ENCODE measurements at places on chromosomes 3 and 15.
A peak's percentile ranks its signal among the peaks of the same experiment; 100 is the strongest.

DNA sequence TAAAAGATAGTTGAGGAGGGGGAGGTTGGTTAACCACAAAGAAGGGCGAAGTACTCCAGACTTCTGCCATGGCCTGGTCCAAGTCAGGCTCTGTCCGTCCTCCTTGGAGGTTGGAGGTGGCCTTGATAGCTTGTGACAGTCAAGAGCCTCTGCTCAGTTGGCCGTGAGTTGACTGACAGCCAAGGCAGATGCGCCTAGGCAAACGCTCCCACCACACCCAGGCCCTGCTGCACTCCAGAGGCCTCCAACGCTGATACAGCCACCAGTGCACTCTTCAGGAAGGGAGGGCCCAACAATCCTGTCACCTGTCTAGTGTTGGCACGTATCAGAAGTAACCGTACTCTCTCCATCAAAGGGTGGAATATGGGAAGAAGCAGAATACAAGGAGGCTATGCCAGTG lies 9.3 kb downstream of the RBPMS2 start:
- no peak for DNase-seq

GRCh38 chr15:63519548-63520178 lies 15.3 kb downstream of the USP3 start:
- no peak for DNase-seq

DNA sequence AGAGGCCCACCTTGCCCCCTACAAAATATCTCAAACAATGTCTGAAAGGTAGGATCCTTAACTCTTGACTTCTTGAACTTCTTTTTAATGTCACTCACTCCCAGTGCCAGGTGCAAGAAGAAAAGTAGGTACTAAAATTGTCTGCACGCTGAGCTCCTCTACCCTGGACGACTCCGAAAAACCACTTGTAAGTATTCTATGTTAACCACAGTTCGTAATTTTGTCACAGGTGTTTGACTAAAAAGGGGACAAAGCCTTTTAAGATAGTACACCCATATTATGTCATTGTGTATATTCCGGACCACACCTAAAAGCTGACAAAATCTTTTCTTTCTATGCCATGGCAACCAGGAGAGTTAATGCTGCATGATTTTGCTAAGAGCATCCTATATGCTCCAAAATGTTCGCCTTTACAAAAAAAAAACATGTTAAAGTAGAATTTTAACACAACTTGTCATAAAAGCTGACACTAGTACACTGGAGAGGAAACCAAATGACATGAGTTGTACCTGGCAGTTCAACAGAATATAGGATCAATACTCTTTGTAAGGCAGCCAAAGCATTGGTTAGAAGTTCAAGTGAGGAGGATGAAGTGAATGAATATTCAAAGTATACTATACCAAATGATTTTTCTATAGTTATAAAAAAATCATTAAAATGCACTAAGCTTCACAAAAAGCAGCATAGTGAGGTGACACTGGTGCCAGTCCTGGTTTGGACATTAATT lies 210.5 kb downstream of the FOXP1 start:
- DNase-seq = no peak

GRCh38 chr3:187434524-187434923 lies 66.3 kb downstream of the RTP4 start:
- DNase-seq = no peak

GRCh38 chr15:40859206-40859851 lies 14.7 kb downstream of the RHOV start:
- DNase-seq = peak; percentile 42

DNA sequence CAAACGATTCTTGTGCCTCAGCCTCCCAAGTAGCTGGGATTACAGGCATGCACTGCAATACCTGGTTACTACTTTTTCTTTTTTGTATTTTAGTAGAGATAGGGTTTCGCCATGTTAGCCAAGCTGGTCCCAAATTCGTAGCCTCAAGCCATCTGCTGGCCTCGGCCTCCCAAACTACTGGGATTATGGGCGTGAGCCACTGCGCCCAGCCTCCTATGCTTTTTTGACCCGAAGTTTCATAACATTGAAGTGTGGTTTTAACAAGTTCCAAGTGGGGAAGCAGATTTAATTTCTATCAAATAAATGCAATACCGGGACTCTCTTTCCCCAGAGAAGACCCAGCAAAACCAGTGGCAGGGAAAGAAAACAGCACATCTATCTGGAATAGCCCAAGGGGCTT lies 13.7 kb downstream of the SH3BP5 start:
- DNase-seq = no peak

GRCh38 chr3:187641320-187642016 lies 28.7 kb downstream of the SST start:
- DNase-seq = no peak

Data from kidney epithelial cell (primary cell).